ENCODE measurements at places on chromosomes 11 and 22. TPM values are rescaled to one million over a fixed set of nuclear protein-coding genes. Genes with fewer than 3 reads are reported as not detected.

GRCh38 chr22:31968022-31968421 is 23.7 kb downstream of the YWHAH start:
- H3K4me3 ChIP-seq: no peak overlapping the region
- H3K36me3 ChIP-seq: no peaks in the 10 kb centered on the region
- DNase-seq: no peak
- no peak overlapping the region for H3K27ac ChIP-seq
- no peaks in the 10 kb centered on the region for H3K27me3 ChIP-seq

DNA sequence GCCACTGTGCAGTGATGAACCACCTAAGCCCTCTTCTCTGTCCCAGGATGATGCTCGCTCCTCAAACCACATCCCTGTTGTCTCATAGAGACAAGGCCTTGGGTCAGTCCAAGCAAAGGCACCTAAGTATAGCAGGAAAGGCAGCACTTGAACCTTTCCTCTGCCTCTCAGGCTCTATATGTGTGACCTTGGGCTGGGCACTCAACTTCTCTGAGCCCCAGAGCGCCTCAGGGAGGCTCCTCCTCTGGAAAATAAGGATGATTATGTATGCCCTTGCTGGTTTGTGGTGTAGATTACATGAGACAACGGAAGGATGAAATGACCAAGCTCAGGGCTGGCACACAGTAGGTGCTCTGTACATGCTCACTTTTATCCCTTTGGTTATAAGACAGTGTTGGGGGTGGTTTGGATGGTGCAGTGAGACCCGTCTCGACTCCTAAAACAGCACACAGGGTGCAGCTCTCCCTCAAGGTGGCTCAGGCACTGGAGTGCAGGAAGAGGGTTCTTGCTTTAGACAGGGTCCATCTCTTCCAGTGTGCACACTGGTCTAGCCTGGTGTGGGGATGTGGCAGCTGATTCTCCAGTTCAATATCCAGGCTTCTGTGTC is 40.2 kb upstream of the ACCSL start:
- H3K27me3 ChIP-seq: no peaks in the 10 kb centered on the region
- H3K4me1 ChIP-seq: no peaks in the 10 kb centered on the region
- H3K27ac ChIP-seq: peak overlapping the region; percentile 61
- DNase-seq: no peak
- H3K4me3 ChIP-seq: no peak overlapping the region
- no peaks in the 10 kb centered on the region for H3K36me3 ChIP-seq

GRCh38 chr22:31561238-31561887 is 65.0 kb downstream of the SFI1 start:
- H3K27ac ChIP-seq: no peak overlapping the region
- H3K27me3 ChIP-seq: no peaks in the 10 kb centered on the region
- peak; percentile 62 for DNase-seq
- H3K36me3 ChIP-seq: no peaks in the 10 kb centered on the region
- no peaks in the 10 kb centered on the region for H3K4me1 ChIP-seq
- H3K4me3 ChIP-seq: no peak overlapping the region

The SCGB1A1 gene
- total RNA-seq: not detected

DNA sequence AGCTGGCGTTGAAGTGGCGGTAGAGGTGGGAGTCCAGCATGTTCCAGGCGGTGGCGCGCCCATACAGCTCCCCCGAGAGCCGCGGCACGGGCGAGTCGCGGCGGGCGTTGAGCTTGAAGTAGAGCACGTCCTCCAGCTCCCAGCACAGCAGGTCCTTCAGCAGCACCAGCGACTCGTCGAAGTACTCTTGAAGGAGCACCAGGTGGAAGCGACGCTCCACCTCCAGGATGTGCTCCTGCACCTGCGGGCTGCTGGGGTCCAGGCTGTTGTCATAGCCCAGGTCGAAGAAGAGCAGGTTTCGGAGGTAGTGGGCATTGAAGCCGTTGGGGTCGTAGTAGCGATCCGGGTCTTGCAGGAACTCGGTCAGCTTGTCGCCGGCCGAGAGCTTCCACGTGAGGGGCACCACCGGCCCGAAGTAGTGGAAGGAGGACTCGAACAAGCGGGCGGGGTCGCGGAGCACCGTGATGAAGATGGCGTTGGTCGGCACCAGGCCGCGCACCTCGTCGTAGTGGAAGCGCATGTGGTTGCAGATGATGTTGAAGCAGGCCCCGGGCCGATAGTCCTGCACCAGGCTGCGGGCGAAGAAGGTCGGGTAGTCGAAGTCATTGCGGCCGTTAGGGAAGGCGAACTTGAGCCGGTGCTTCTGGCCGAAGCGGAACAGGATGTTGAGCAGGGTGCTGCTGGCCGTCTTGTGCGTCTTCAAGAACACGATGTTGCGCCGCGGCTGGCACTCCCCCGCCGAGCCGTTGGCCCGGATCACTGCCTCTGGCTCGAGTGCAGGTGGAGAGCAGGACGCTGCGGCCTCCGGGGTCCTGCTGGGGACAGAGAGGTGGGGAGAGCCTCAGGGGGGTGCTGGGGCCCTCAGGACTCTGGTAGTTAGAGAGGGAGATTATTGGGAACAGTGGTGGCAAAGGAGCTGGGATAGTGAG is 9.0 kb upstream of the SEC14L6 start:
- no peak overlapping the region for H3K27ac ChIP-seq
- H3K4me1 ChIP-seq: no peaks in the 10 kb centered on the region
- no peak for DNase-seq
- H3K4me3 ChIP-seq: no peak overlapping the region
- H3K36me3 ChIP-seq: no peaks in the 10 kb centered on the region
- no peaks in the 10 kb centered on the region for H3K27me3 ChIP-seq

All from heart right ventricle (tissue), 16 donors.